ENCODE measurements at places on chromosomes 13 and 19. TPM values are rescaled to one million over a fixed set of nuclear protein-coding genes. Genes with fewer than 3 reads are reported as not detected.

DNA sequence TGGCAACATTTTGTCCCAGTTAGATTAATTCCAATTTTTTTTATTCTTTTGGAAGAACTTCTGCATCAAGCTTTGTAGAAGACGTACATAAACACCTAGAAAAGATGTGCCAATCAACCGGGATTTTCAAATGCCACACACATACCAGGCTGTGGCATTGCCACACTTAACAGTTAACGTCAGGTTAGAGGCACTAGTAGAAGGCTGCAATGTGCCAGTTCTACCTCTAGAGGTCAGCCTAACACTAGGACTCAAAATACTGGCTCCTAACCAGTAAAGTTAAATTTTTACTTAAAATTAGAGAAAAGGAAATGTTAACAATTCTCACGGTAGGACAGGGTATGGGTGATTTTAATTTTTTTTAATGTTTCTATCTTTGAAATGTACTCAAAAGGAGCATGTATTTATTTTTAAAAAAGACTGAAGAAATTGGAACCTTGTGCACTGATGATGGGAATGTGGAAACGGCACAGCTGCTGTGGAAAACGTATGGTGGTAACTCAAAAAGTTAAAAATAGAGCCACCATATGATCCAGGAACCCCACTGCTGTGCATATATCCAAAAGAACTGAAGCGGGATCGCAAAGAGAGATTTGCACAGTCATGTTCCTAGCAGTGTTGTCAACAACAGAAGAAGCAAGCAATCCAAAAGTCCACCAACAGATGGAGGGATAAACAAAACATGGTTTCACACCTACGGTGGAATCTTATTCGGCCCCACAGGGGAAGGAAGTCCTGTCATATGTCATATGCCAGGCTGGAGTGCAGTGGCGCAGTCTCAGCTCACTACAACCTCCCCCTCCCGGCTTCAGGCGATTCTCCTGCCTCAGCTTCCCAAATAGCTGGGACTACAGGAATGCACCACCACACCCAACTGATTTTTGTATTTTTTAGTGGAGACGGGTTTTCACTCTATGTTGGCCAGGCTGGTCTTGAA is 30.3 kb downstream of the CRYL1 start:
- DNase-seq: peak; percentile 60

DNA sequence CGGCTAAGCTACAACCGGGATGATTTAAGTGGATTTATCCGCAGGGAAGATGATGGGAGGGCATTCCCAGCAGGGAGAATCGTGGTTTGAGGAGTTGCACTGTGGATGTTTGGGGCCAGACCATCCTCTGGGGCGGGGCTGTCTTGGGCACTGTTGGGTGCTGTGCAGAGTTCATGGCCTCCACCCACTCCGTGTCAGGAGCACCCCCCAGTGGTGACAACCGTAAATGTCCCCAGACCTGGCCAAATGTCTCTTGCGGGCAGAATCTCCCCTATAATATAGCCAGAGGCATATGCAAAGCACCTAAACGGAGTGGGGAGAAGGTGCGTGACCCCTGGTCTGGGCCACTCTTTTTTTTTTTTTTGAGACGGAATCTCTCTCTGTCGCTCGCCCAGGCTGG is 40.2 kb downstream of the SMIM24 start:
- DNase-seq: no peak

- DNase-seq: no peak
Observed at GRCh38 chr13:42876270-42876714, 94.9 kb downstream of the FAM216B start.

- no peak for DNase-seq
Observed at GRCh38 chr13:79692846-79693245, 211.9 kb downstream of the NDFIP2 start.

DNA sequence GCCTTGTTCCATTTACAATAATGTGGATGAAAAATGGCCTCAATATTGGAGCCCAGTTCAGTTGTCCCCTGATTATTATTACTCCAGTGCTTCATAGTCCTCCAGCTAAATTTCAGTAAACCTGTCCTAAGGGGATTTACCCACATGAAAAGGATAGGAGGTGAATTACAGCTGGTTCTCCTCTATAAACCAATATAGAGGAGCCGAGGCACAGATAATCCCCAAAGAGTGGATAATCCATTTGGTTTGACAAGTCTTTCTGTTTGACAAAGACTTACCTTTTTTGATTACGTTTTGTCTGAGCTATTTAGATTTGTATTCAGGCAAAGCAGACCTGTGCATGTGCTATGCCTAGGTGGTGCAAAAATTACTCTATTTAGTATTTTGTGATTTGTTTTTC is 2.7 kb downstream of the CNMD start:
- DNase-seq: no peak

- peak; percentile 11 for DNase-seq
Observed at GRCh38 chr19:35055715-35056179, 14.2 kb downstream of the HPN start.

DNA sequence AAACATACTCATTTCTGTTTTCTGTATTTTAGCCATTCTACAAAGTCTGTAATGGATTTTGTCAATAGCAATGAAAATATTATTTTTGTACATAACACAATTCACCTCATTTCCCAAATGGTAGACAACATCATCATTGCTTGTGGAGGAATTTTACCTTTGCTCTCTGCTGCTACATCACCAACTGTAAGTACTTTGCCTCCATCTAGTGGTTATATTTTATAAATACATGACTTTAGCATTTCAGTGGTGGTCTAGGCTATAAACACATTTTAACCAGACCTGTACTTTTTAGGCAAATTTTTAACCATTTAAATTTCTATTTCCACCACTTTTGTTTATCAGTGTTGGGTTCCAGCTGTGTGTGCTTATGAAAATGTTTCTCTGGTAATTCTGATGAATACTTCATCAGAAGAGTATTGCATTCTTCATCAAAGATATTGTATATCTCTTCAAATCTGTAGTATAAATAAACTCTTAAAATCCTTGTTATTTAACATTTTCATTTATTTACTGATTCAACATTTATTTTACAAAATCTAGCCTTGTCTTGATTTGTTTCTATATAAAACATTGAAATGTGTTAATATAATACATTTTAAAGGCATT is 222.4 kb downstream of the NBEA start:
- peak; percentile 56 for DNase-seq

DNA sequence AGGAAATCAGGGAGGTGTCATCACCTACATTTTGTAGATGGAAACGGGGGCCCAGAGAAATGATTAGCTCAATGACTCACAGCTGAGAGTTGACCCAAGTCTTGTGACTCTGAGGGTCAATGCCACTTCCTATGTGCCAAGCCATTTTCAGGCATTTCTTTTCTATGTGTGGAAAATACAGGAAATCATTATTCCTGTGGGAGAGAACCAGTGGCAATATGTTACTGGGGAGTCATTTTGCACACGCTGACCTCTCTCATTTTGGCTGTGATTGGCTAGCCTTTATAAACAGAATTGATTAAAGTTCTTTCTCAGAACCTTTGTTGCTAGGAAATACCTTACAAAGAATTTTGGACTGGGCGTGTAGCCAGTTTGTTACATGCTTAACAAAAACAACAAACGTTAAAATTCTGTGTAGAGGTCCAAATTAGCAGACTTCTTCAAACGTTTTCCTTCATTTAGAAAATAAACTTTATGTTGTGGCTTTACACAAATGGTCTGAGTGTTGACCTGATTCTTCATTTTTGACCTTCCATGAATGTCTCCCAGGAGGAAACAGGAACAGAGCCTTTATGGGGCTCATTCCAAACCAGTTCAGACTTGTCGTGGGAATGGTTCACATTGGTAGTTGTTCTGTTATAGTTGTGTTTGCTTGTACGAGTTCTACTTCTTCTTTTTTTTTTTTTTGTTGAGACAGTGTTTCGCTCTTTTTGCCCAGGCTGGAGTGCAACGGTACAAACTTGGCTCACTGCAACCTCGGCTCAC is 11.4 kb downstream of the PCCA start:
- DNase-seq: peak; percentile 86

- peak; percentile 75 for DNase-seq
Observed at GRCh38 chr19:4582980-4583842, 23.7 kb upstream of the SEMA6B start.

DNA sequence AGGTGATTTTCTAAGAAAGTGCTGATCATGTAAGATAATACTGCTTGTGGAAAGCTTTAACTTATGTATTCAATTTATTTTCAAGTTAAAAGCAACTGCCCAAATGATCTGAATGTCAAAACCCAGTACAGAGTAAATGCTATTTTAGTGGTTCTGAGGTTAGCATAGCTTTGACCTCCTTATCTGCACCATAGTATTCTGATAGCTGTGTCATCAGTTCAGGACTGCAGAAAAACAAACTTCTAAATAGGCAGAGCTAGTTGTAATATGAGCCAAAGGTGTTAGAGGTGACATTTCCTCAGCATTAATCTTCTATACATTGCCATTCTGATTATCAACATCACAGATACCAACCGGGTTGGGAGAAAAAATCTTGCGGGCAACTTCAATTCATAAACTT is 758.7 kb downstream of the SLITRK5 start:
- DNase-seq: no peak

GRCh38 chr13:114179087-114179658 is at the start of gene CFAP97D2:
CFAP97D2 (plus strand) TSS chr13:114179257; CDS start chr13:114179331, 74 bp downstream.
- no peak for DNase-seq

- no peak for DNase-seq
Observed at GRCh38 chr13:51258612-51259548, 36.7 kb downstream of the FAM124A start.

GRCh38 chr19:39430675-39431593 is 4.8 kb downstream of the RPS16 start:
- peak; percentile 99 for DNase-seq

DNA sequence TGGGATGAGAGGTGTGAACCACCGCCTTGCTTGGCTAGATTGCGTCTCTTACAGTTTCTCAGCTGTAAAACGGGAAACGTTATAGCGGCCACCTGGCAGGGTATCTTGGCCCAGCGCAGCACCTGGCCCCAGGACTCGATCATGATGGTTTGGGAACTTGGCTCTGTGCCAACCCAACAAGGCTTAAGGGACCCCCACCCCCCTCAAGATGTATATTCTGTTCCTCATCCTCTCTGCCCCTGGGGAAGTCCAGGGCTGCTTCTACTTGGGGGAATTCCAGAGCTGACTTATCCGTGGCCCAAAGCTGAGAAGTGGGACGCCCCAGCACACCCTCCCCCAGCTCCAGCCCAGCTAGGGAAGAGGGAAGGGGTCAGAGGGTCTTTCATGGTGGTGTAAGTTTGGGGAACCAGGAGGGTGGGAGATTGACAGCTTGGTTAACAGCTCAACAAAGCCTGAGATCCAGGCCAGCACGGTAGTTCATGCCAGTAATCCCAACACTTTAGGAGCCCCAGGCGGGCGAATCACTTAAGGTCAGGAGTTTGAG is 695 bp downstream of the ICAM1 start:
- no peak for DNase-seq

DNA sequence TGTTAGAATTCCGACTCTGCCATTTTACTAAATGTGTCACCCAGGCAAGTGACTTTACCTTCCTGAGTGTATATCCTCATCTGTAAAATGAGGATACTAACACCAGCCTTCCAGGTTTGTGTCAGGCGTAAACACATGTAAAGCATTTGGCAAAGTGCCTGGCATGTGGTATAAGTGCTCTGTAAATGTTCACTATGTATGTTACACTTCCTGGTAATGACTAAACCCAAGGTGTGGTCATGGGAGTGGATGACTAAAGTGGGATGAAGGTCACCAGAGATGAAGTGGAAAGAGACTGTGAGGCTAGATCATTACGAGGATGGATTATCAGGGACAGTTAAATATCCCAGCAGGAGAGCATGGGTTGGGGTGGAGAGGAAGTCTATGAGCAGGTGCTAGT is 25.6 kb downstream of the DEDD2 start:
- DNase-seq: peak; percentile 90

GRCh38 chr13:34034411-34034810 is 216.5 kb downstream of the RFC3 start:
- DNase-seq: no peak

DNA sequence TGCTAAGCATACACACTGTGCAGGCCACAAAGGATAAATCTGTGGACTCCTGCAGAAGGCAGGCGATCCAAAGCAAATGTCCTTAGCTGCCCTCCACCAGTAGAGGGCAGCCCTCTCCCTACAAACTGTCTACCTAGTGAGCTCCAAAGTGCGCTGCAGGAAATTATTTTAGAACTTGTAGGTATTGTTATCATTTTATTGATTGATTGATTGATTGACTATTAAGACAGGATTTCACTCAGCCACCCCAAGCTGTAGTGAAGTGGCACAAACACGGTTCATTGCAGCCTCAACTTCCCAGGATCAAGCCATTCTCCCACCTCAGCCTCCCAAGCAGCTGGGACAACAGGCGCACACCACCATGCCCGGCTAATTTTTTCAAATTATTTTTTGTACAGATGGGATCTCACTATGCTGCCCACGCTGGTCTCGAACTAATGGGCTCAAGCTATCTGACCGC is 37.3 kb downstream of the RNF6 start:
- DNase-seq: peak; percentile 60

DNA sequence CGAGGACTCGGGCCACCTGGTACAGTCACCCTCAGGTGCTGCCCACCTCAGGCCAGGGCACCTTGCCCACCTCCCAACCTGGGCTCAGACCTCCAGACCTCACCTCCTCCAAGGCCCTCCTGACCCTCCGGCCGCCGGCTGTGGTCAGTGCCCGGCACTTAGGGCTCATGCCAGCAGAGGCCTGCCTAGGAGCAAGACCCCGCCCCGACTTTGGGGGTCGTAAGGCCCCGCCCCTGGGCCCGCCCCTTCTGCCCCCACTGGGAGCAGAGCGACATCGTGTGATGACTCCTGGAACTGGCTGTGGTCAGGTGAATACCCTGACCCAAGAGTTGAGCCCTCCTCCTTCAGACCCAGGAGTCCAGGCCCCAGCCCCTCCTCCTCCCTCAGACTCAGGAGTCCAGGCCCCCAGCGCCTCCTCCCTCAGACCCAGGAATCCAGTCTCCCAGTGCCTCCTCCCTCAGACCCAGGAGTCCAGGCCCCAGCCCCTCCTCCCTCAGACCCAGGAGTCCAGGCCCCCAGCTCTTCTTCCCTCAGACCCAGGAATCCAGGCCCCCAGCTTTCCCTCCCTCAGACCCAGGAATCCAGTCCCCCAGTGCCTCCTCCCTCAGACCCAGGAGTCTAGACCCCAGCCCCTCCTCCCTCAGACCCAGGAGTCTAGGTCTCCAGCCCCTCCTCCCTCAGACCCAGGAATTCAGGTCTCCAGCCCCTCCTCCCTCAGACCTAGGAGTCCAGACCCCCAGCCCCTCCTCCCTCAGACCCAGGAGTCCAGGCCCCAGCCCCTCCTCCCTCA is at the start of gene SBK2:
Gene SBK2, minus strand, starts transcription at position 183 of the 790 bp plus-strand sequence. CDS start 839 bp downstream, outside the sequence.
- no peak for DNase-seq

- no peak for DNase-seq
Observed at GRCh38 chr19:29370276-29370675, 155.5 kb upstream of the VSTM2B start.

Gene POLR1G
- 54.6 TPM for total RNA-seq

Gene SEMA6B
- total RNA-seq: 13.9 TPM

Gene C1QTNF9
- total RNA-seq: 0.51 TPM

Gene MED29
- 47.3 TPM for total RNA-seq

Gene CLIP3
- 0.45 TPM for total RNA-seq

Gene NEK3
- total RNA-seq: 3.0 TPM

All from HT1080 (cell line).